ENCODE measurements at places on chromosomes 13 and 19. TPM values are rescaled to one million over a fixed set of nuclear protein-coding genes. Genes with fewer than 3 reads are reported as not detected.

Gene NAPA
- 93.2 TPM for total RNA-seq

Gene SPART
- total RNA-seq = 52.9 TPM

Gene ZNF440
- total RNA-seq = 6.8 TPM

Gene CACNG6
- total RNA-seq = 0.10 TPM

Gene F7
- not detected for total RNA-seq

Gene DOCK6
- 2.5 TPM for total RNA-seq

Gene MAST1
- total RNA-seq = 0.10 TPM

Gene TOMM40
- 141 TPM for total RNA-seq

Gene SULT2A1
- total RNA-seq = not detected

Gene GIPC3
- 0.49 TPM for total RNA-seq

Gene CERS1
- total RNA-seq = 1.4 TPM

Gene C19orf85
- not detected for total RNA-seq

Gene LAIR2
- total RNA-seq = not detected

Gene SRRM5
- 0.10 TPM for total RNA-seq

Gene VSTM1
- total RNA-seq = 0.29 TPM

Gene SHC2
- not detected for total RNA-seq

Gene LILRA1
- not detected for total RNA-seq

Gene B3GNT8
- total RNA-seq = not detected

Gene LIM2
- total RNA-seq = not detected

Gene MISP3
- 6.7 TPM for total RNA-seq

Gene CABP5
- total RNA-seq = not detected

Gene FAM216B
- total RNA-seq = not detected

Gene CBLC
- not detected for total RNA-seq

Gene ZNF888
- total RNA-seq = 5.6 TPM

Gene PSG3
- total RNA-seq = not detected

Gene TMEM161A
- total RNA-seq = 18.5 TPM

Gene MAP4K1
- 0.39 TPM for total RNA-seq

Gene PCDH9
- total RNA-seq = 0.12 TPM

Gene ZNF560
- total RNA-seq = 4.2 TPM

Gene ZNF492
- total RNA-seq = 1.4 TPM

Gene SNRPA
- total RNA-seq = 86.5 TPM

Gene ZNF724
- 14.6 TPM for total RNA-seq

Gene KIR2DL4
- not detected for total RNA-seq

Gene CHERP
- total RNA-seq = 3.1 TPM

Gene PSG2
- not detected for total RNA-seq

Gene RASIP1
- 1.9 TPM for total RNA-seq

Gene USHBP1
- not detected for total RNA-seq

Gene JAK3
- 0.59 TPM for total RNA-seq

Gene FCER2
- not detected for total RNA-seq

Gene GPR12
- total RNA-seq = not detected

Gene ZNF442
- 2.1 TPM for total RNA-seq

Gene TMTC4
- total RNA-seq = 16.9 TPM

Gene LATS2
- 4.4 TPM for total RNA-seq

Gene PGLYRP2
- not detected for total RNA-seq

Gene ZNF575
- total RNA-seq = 0.20 TPM

Gene SIRT2
- 102 TPM for total RNA-seq

Gene PRX
- total RNA-seq = 0.72 TPM

Gene KIR3DL2
- total RNA-seq = not detected

Gene RNF113B
- total RNA-seq = not detected

Gene CYP2S1
- total RNA-seq = 10.3 TPM

Gene CAPS
- total RNA-seq = 1.6 TPM

Gene ONECUT3
- total RNA-seq = not detected

Gene TEAD2
- 36.4 TPM for total RNA-seq
